ENCODE measurements at places on chromosomes 5 and 9. TPM values are rescaled to one million over a fixed set of nuclear protein-coding genes. Genes with fewer than 3 reads are reported as not detected.
A peak's percentile ranks its signal among the peaks of the same experiment; 100 is the strongest.

The MYMK gene
- not detected for total RNA-seq

The RASEF gene
- total RNA-seq = 2.7 TPM

The MEIKIN gene
- total RNA-seq = not detected

The PCDHGA2 gene
- 1.9 TPM for total RNA-seq

DNA sequence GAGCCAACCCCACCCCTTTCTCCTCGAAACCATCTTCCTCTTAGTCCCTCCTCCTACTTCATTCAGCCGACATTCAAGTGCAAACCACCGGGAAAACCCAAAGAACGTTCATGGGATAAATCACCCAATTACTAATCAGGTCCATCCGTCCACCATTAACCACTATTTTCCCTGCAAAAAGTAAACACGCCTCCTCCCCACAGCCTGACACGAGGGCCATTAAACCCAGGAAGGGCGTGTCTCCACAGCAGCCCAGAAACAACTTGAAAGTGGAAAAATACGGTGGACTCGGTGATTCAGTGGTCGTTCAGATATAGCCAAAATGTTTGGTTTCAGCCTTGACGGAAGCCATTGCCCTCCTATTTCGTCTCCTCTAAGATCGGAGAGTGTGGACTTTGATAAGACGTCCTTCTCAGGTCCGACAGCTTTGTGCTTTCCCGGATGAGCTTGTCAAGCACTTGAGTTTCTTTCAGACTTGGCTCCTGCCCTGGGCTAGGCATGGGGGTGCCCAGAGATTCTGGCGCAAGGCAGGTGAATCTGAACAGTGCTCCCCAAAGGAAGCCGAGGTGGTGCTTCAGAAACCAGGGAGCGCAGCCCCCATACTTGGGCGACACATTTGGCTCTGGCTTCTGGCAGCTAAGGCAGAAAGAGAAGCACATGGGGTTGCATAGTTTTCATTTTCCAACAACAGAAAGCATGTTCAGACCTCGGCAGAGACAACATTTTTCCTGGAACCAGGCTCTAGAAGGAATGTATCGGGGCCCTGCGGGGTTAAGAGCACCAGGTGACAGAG, 56.6 kb downstream of the SMIM23 start:
- peak; percentile 82 for DNase-seq

DNA sequence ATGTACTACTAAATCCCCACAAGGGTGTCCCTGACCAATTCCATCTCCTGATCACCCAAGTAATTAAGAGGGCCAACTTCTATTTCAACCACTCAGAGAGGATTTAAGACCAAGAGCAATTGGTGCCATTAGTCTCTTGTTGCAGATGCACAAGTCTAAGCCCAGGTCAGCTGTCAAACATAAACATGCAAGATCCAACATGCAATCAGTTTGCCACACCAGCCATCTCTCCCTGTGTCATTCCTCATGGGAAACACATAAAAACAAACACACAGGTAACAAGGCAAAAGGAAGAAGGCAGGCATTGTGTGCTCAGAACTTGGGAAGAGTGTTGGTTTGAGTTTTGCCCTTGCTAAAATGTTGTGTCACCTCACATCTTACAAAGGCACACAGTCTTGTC, 139.2 kb downstream of the SPOCK1 start:
- no peak for DNase-seq

- no peak for DNase-seq
These were observed 72.0 kb downstream of the MLLT3 start for GRCh38 chr9:20550326-20550725.

- DNase-seq = peak; percentile 85
These were observed 115.7 kb downstream of the UGCG start for GRCh38 chr9:112012026-112012902.

DNA sequence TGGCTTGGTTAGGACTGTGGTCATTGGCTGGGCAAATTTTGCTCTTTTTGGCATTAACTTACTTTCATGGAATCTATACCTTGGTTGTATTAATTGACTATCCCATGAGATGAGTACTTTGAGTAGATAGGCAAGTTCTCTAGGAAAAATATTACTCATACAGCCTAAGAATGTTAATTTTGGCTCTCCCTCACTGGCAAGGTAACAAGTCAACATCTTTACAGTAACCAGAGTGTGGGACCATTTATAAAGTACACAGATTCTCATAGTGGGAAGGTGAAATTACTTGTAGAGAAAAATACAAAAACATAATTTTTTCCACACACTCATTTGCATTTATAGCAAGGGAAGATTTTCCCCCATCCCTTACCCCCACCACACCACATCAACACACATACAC, 154.6 kb upstream of the ZNF608 start:
- DNase-seq = no peak

- no peak for DNase-seq
These were observed 147.1 kb downstream of the ENC1 start for GRCh38 chr5:74493411-74493810.

DNA sequence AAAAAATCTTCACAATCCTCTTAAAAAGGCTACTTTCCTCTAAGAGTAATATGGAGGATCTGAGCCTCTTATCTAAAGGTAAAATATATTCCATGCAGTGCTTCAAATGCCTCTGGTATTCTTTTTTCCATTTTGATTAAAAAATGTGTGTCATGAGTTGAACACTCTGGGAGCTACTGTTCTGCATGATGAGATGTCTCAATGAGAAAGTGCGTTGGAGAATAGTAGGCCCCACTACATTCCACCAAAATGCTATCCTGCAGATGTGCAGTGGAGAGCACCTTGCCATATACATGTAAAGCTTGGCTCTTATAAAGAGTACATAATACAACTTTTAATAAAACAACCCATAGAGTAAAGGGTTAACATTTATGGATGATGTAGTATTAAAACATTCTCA, 26.3 kb downstream of the ALDH1A1 start:
- no peak for DNase-seq

GRCh38 chr9:124000784-124001457, 10.6 kb upstream of the LHX2 start:
- no peak for DNase-seq

- no peak for DNase-seq
These were observed 387.4 kb downstream of the MAN2A1 start for GRCh38 chr5:110077147-110077546.
